Stimulated activated CD4-positive, alpha-beta T cell treated with anti-CD3 and anti-CD28 coated beads, TNF-alpha, amount 100 ng/mL, for 24 hours (primary cell): ENCODE measurements at places on chromosomes 12 and 14.

DNA sequence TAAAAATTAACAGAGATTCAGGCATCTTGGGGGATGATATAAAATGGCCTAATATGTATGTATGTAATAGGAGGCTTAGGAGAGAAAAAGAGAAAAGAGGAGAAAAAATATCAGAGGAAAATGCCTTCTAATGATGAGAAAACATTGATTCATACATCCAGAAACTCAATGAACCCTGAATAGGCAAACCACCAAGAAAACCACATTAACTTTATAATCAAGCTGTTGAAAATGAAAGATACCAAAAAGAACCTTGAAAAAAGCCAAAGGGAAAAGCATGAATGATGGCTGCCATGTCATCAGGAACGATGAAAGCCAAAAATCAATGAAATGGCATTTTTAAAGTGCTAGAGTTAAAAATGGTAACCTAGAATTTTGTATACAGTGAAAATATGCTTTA lies 180.2 kb downstream of the EPS8 start:
- DNase-seq: no peak

GRCh38 chr12:92036061-92036620 lies 109.5 kb downstream of the BTG1 start:
- DNase-seq: no peak

- DNase-seq: no peak
These were observed 144.0 kb downstream of the PPFIA2 start for GRCh38 chr12:81615026-81615588.

GRCh38 chr12:8831116-8831515 lies 8.7 kb downstream of the A2ML1 start:
- no peak for DNase-seq

- no peak for DNase-seq
These were observed 11.7 kb upstream of the SERPINA6 start for GRCh38 chr14:94334872-94335271.

DNA sequence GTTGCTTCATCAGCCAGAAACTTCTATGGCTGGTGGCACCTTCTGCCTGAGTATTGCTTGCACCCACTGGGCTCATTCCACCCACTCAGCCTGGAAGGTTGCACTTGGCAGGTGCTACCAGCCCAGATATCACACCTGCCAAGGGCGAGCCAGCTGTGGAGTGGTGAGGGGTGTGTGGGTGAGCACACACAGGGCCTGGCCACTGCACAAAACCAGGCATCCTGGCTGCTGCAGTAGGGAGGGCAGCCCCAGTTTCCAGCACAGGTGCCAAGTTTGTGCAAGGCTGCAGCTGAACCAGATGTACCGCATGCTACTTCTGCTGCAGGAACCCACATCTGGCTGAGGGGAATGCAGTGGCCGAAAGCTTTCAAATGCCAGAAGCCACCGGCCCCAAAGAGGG lies 1147.8 kb downstream of the FSCB start:
- DNase-seq: no peak

DNA sequence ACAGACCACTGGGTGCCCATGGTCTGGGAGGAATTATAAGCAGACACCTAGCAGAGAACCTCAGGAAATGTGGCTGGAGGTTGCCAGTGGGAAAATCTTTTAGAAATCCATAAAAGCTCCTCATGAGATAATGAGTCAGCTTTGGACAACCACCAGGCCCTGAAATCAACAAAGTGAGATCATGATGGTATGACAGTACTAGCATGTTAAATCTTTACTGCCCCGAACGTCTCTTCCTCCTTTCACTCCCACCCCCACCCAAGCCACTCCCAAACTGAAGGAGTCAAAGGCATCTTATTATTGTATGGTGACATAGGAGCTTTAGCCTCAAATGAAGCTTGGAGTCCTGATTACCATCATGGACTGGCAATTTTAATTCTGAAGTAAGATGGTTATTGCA lies 240.0 kb downstream of the DIO2 start:
- no peak for DNase-seq

GRCh38 chr14:104434214-104435076 lies 145.1 kb upstream of the C14orf180 start:
- DNase-seq: no peak

DNA sequence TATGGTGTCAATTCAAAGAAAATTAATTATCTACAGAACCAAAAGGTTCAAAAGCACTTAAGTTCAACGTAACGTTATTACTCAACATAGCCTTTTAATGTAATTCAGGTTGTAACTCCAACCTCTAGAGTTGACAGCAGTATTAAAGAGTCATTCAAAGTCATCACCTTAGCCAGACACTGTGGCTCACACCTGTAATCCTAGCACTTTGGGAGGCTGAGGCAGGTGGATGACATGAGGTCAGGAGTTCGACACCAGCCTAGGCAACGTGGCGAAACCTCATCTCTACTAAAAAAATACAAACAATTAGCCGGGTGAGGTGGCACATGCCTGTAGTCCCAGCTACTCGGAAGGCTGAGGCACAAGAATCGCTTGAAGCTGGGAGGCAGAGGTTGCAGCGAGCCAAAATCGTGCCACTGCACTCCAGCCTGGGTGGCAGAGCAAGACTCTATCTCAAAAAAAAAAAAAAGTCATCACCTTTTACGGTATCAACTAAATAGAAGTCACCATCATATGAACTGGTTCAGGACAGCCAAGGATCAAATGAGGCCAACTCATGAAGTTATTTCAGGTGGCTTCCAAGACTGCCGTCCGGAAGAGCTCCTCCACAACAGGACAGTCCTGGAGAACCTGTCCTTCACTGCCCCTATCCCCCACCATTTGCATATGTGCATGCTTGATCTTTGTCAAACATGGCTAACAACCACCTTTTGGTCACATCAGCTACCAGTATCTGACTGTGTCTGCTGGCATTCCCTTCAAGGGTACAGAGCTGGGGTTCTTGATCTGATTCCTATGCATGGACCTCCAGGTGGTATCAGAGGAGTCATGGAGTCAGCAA lies 4.2 kb downstream of the PPTC7 start:
- no peak for DNase-seq

- no peak for DNase-seq
These were observed 717 bp downstream of the VASH1 start for GRCh38 chr14:76761960-76762410.

DNA sequence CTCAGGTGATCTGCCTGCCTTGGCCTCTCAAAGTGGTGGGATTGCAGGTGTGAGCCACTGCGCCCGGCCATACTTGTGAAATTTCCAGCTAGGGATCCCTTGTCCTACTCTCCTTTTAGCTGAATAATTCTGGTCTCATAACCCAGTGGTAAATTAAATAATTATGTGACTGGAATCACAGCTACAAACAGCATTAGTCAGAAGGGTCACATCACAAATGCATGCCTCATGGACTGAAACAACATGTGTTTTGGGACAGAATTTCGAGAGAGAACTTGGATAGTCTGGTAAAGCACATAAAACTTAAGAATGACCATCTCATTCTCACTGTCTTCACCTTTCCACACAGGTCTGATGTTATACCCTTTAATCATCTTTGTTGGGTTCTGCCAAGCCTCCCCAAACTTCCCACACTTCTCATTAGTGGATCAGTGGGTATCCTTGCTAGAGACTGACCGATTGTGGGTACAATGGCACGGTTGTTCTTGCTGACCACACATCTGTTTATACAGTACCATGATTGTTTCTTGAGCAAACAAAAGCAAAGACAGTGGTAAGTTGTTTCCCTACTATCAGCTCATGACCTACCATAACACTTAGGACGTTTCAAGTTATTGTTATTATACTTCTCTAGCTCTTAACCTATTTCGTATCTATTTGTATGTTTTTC lies 5.1 kb downstream of the GPRC5D start:
- DNase-seq: no peak

DNA sequence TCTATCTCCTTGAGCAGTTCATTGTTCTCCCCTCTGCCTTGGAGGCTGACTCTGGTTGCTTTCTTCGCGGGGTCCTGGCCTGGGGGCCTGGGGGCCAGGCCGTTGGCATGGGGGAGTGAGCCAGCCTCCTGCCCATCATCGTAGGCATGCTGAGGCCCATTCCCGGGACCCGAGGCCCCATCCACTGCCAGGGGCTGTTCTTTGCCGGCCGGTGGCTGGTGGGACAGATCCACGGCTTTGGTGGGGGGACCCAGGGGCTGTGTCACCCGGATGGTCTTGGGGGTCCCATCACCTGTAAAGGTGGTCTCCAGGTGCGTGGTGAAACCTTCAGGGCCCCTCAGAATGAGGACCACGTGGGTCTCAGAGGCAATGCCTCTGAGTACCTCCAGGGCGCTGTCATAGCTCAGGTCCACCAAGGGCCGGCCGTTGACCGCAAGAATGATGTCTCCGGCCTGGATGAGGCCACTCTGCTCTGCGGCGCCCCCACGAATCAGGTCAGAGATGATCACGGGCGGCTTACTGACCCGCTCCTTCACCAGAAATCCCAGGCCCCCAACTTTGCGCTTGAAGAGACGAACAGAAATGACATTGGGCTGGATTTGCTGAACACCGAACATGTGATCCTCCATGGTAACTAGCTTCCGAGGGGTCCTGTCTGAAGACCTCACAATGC lies 30.8 kb downstream of the NOS1 start:
- DNase-seq: no peak

DNA sequence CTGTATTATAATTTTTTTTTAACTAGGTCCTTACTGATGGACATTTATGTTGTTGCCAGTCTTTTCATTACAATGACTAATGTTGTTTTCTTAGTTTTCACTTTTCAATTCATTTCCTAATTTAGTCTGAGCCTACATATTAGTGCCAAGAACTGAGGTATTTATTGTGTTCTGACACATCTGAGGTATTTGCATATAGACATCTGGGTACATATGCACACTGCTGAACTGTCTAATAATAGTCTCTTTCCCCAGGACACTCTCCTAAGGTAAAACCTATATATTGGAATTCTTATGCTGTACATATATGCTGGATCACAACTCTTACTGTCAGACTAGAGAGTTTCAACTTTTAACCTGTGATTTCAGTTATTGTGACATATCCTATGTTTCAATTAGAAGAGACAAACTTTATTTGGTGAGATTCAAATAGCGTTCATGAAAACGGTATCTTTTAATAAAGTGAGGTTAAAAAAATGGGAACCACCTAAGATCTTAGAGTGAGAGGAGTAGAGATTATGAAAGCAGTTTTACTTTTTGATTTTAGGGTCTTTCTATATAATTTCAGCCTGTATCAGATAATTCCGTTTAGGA lies 263.2 kb downstream of the RAD51B start:
- DNase-seq: no peak

DNA sequence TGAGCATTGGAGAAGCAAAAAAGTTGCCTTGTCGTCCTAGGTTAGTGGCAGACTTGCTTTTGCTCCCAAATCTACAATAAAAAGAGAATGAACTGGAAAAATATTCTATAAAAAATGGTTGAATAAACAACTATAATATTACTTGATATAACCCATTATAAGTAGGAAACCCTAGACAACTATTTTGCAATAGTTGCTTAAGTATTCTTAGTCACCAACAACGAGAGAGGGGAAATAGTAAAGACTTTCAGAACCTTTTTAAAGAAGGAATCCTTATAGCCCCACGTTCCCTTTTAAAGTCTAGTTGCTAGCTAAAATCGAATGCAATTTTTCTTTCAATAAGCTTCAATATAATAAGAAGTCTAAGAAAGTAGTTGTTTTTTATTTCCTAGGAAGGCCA lies 17.5 kb downstream of the AQP6 start:
- no peak for DNase-seq

GRCh38 chr12:64083285-64084210 lies 138.5 kb downstream of the KICS2 start:
- DNase-seq: no peak

DNA sequence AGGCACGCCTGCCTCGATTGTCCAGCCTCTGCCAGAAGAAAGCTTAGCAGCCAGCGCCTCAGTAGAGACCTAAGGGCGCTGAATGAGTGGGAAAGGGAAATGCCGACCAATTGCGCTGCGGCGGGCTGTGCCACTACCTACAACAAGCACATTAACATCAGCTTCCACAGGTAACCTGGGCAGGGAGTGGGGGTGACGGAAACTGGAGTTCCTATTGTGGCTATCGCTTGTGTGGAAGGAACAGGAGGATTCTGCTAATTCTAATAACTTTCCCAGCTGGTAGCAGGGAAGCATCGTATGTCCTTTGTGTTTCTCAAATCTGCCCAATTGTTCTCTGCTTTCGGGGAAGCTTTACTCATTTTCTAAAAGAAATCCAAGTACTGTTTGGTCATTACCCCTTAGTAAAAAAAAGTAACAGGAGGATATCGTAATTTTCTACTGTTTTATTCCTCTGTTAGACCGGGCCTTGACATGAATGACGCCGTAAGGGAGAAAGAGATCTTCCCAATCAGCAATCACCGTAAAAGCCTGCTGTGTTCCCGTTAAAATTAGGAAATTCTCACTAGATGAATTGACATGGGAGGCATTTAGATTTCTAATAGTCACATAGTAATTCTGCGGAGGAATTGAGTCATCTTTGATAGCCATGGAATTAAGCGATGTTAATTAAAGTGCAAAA lies 449 bp downstream of the THAP2 start:
- DNase-seq: no peak

DNA sequence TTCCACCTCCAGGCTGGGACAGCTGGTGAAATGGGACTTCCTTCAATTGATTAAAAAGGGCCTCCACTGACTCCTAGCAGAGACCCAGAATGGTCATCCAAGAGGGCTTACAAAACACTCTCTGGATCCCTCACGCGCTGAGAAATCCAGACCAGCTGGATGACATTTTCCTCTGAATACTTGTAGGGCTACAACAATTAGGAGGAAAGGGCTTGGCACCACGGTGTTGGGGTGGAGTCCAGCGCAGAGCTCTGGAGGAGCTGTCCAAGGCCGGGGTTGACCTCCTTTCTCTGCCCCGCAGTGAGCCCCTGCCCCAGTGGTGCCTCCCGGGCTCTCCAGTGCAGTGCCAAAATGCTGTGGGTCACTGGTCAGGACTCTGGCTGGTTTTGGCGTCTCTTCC lies 189.0 kb upstream of the CCND2 start:
- DNase-seq: no peak

DNA sequence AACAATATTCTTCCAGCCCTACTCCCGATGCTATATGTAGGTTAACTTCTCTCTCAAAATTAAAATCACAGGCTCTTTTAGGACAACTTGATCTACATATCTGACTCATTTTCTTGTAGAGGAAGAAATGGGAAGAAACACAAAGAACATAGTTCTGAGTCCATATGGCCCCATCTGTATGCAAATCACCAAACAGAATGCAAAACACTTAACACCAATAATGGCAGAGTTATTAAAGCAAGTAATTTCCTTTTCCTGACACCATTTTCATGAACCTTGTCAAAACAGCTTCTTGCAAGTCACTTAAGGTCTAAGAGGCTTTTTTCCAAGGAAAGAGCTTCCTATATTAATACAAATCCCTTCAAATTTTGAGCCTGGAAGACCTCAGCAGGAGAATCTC lies 300.4 kb upstream of the CLEC14A start:
- DNase-seq: no peak
